NCI-H2107 (cell line): ENCODE measurements at places on chromosomes 11 and 22.

GRCh38 chr11:69380451-69380901, 86.5 kb downstream of the MYEOV start:
- DNase-seq, result no peak

DNA sequence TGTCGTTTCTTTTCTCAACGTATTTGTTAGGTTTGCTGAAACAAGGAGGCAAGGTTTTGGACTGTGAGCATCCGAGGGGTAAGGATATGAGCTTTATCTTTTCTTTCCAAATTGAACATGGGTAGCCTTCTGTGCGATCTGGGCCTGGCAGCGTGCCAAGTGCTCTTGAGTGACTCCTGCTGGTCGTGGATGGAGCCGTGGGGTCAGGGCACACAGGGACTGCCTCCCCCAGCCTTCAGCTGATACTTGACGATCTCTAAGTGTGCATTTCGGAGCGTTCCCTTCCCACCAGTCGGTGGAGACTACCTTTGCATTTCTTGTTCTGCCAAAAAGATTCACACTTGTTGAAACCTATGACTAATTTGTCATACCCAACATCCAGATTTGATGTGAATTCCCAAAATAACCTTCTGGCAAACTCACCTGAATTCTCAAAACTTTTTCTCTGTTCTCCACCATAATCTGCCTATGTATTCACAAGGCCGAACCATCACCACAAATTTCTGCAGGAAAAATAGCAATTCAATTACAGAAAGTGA, 40.1 kb upstream of the CLMP start:
- DNase-seq, result no peak

DNA sequence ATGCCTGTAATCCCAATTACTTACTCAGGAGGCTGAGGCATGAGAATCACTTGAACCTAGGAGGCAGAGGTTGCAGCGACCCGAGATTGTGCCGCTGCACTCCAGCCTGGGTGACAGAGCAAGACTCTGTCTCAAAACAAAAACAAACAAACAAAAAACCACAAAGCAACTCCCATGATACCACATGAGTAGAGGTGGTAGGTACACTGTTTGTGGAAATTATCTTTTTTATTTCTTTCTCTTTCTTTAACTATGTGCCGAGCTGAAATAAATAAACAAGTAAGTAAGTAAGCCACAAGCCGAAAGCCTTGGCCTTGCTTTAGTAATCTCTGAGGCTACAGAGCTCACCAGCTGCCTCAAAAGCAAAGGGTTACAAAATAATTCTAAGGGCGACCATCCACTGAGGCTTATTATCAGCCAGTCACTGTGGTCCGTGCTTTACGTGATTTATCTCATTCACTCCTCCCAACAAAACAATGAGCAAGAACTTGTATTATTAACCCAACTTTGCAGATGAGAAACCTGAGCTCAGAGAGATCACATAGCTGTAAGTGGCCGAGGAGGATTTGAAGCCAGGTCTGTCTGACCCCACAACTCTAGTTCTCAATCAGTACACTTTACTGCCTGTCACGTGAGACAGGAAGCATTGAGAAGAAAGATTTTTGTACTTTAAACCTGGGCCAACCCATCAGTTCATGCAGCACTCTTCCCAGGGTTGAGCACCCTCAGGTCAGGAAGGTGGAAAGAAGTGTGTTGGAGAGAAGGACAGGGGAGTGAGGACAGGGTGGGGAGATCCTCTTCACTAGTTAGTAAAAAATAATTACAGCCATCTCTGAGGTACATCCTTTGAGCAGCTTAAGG, 69.8 kb upstream of the MTMR2 start:
- DNase-seq, result no peak

- no peak for DNase-seq
Observed at GRCh38 chr22:31488988-31489617, 539 bp downstream of the EIF4ENIF1 start.

GRCh38 chr11:91796999-91797398, 427.6 kb upstream of the FAT3 start:
- DNase-seq, result no peak

GRCh38 chr11:68750195-68751003, 921 bp downstream of the TESMIN start:
- DNase-seq, result no peak

GRCh38 chr11:111445586-111445985, 66.5 kb upstream of the POU2AF1 start:
- DNase-seq, result no peak

- DNase-seq, result no peak
Observed at GRCh38 chr11:132026746-132027145, 656.3 kb downstream of the NTM start.

- no peak for DNase-seq
Observed at GRCh38 chr11:93622043-93622442, 39.4 kb upstream of the CEP295 start.
